Effector CD8-positive, alpha-beta T cell (primary cell): ENCODE measurements at places on chromosomes 1 and 21.
A peak's percentile ranks its signal among the peaks of the same experiment; 100 is the strongest.

- DNase-seq: no peak
These were observed 16.0 kb downstream of the HTR6 start for GRCh38 chr1:19680644-19681043.

DNA sequence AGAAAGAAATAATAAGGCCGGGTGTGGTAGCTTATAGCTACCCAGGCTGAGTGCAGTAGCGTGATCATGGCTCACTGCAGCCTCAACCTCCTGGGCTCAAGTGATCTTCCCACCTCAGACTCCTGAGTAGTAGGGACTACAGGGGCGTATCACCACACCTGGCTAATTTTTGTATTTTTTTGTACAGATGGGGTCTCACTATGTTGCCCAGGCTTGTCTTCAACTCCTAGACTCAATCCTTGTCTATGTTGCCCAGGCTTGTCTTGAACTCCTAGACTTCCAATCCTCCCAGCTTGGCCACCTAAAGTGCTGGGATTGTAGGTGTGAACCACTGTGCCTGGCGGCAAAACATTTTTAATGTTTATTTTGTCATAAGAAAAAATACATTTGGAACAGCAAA, 30.5 kb downstream of the MIXL1 start:
- no peak for DNase-seq

GRCh38 chr1:234710381-234710780, 100.4 kb upstream of the IRF2BP2 start:
- no peak for DNase-seq

GRCh38 chr1:77797991-77798390, 18.5 kb downstream of the MIGA1 start:
- DNase-seq: no peak

- no peak for DNase-seq
These were observed 69.4 kb upstream of the SAMSN1 start for GRCh38 chr21:14615359-14615974.

DNA sequence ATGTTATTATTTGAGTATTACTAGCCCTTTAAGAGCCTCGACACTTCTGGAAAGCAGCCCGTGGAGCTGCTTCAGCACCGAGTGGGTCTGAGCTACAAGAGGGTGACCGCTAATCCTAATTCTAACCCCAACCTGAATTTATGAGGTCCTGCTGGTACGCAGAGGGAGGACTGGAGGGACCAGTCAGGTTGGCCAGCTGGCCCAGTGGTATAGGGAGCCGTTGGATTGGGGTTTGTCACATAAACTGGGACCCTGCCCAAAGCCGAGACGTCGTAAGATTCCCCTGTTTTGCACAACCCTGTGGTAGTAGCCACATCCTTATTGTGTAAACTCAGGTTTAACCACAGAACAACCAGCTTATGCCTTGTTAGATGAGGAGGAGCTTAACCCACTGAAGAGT, 60.8 kb upstream of the F3 start:
- DNase-seq: no peak

GRCh38 chr1:178057141-178057765, 36.7 kb upstream of the RASAL2 start:
- DNase-seq: no peak

- DNase-seq: no peak
These were observed 239.8 kb downstream of the SDCCAG8 start for GRCh38 chr1:243495442-243496186.

GRCh38 chr1:103917795-103918194, 168.1 kb downstream of the AMY1C start:
- no peak for DNase-seq

DNA sequence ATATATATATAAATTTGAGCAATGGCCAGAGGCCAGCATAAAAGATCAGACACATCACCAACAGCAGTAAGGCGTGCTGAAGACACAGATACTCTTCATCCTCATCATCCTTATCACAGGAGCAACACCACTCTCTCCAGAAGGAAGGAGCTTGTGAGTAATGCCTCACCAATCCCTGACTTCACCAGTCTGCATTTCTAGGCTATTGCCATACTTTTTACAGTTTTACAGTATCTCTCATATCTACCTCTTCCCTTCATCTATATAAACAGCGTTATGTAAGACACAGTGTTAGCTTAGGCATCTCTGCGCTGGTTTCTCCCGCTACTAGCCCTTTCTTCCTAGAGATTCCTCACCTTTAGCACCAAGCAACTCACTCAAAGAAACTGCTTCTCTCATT, 2.4 kb upstream of the ABL2 start:
- no peak for DNase-seq

DNA sequence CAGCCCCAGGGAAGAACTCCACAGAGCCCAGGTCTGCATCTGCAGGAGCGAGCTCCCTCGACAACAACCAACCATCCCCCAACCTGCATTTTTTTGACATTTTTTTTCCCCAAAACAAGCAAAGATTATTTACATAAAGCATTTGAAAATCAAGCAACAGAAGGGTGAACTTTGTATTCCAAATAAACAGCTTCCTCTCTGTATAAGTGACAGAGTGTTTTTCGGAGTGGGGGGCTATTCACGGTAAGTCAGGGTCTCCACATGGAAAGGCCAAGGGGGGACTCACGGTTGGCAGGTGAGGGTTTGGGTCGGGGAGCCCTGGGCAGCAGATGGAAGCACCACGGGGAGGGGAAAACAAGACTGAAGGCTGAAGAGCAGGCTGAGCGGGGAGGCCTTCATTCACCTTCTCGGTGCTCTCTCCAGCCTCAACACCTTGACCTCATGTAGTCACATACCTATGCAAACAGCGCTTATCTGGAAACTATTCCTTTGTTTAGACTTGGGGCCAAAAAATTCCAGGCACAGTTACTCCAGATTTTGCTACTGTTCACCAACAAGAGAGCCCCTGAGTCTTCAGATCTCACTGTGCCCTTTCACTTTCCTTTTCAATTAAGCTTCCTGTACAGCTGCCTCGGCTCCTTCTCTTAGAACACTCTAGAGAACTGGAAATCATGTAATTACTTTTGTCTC, 27.6 kb downstream of the C2CD2 start:
- no peak for DNase-seq

DNA sequence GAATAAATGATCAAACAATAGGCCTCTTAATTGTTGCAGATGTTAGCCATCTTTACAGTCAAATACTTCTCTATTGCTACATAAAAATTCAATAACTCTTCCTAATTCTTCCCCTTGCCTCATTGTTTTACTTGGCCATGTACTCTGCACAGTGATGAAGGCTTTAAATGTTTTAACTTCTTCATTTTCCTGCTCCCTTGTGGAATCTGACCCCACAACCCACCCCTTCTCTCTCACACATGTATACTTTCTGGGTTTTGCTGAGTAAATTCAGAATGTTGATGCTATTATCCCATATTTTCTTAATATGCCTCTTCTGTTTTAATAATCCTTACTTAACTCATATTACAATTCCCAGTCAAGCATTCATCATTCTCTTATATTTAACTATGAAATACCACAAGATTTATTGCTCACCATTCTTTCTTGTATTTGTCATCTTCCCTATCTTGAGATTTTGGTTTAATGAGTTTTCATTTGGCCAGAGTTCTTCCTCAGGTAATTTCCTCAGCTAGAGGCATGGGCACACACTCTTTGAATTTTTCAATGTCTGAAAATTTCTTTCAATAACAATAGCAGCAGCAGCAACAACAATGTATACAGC, 327.8 kb upstream of the USP24 start:
- DNase-seq: no peak

DNA sequence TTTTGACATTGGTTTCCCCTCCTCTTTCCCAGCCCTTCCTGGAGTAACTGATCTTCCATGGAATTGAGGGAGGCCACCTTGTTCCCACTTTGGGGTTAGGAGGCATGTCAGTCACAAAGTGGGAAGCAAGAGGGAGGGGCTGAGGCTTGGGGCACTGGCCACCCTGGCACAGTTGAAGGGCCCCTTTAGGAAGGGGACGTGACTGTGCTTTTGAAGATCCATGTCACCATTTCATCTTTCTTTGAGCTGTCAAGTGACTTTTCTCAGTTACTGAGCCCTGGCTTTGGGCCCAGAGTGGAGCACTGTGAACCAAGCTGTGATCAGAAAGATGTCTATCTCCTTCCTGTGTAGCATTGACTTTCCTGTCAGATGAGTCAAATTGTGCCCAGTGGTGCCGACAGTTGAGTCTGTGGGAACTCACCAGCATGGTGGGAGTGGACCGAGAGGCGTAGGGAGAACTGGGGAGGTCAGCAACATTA, 38.5 kb upstream of the TDRD10 start:
- DNase-seq: peak; percentile 15

DNA sequence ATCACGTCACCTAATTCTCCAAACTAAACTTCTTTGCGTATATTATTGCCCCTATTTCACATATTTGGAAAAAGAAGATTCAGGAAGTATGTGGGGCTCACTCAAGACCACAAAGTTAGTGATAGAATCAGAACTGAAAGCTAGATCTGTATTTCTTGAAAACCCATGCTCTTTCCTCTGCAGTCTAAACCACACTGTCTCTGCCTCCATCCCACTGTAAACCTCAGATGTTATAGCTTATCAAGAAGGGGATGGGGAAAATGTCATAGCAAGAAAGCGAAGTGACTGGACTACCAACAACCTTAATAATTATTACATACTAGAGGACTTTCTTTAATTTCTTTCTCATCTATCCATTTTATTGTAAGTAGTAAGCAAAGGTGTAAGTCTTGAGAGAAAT, 257.7 kb upstream of the SGIP1 start:
- DNase-seq: no peak

- DNase-seq: no peak
These were observed 62.5 kb upstream of the EFHD2 start for GRCh38 chr1:15347182-15347581.

DNA sequence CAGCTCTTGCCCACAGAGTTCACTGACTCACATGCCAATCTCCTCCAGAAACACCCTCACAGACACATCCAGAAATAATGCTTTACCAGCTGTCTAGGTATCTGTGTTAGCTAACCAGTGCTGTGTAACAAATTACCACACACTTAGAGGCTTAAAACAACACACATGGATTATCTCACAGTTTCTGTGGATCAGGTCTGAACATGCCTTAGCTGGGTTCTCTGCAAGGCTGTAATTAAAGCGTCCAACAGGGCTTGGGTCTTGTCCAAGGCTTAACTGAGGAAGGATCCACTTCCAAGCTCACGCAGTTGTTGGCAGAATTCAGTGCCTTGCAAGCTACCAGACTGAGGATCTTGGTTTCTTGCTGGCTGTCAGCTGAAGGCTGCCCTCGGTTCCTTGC, 92.5 kb upstream of the RGS4 start:
- DNase-seq: no peak

DNA sequence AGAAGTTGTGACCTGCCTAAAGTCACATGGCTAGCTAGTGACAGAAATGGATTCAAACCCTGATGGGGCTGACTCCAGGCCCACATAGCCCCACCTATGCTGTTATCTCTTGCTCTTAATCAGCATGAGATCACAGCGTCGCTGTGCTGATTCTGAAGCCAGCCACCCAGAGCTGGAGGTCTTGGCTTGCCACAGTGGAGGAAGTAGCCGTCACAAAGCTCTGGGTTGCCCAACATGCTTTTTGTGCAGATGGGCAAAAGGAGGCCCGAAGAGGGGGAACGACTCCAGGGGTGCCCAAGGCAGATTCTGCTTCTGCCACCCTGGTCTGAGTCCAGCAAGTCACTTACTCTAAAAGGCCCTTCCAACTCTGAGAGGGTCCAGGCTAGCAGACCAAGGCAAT, 14.7 kb upstream of the MFSD2A start:
- DNase-seq: no peak

DNA sequence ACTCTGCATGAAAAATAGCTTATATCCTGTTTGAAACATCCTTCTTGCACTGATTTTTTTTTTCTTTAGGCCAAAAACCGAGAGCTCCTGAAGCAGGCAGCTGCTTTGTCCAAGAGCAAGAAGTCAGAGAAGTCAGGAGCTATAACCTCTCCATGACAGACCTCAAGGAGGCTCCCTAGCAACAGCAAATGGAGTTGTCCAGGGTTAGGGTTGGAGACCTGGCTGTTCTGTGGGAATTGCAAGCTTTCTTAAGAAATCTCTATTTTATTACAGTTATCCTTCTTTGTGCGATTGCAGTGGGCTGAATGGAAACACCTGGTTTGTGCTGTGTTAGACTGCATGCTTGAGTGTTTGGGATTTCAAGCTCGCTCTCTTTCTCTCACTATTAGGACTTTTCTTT, 12.6 kb upstream of the STX12 start:
- DNase-seq: no peak

- DNase-seq: no peak
These were observed 51.2 kb upstream of the RGS7 start for GRCh38 chr1:241408170-241408569.

GRCh38 chr1:51472359-51472758, 46.7 kb downstream of the EPS15 start:
- DNase-seq: no peak

DNA sequence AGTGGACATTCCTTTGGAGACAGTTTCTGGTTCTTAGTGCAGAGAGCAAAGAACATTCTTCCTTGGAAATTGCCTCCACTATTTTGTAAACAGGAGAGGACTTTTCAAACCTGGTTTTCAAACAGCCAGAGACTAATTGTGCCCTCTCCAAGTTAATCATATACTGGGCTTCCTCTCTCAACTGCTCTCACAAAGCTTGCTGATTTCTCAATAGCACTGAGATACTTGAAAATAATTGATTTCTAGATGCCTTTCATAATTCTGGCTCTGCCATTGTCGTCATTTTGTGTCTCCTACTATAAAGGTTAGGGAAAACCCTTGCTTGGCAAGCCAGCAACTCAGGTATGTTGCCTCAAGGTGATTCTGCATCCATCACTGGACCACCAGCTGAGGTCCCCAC, 56.0 kb downstream of the KCNJ15 start:
- DNase-seq: no peak

GRCh38 chr1:202805886-202806844, 2.1 kb downstream of the KDM5B start:
- no peak for DNase-seq

DNA sequence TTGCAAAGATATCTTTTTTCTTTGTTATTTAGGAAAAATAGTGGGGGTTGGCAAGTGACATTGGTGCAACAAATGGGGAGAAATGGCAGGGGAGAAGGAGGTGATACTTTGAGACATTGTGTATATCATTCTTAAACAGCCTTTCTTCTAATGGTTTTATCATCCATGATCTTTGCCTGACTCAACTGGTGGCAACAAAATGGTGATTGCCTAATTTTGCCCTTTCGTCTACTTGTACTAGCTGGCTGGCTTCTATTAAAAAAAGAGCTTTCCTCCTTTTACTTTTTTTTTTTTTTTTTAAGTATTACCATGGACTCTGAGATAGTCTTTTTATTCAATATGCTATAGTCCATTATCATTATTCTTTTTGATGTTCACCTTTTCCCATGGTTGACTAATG, 27.7 kb downstream of the DESI2 start:
- no peak for DNase-seq

GRCh38 chr1:1080122-1080757, 6.1 kb upstream of the RNF223 start:
- DNase-seq: no peak

GRCh38 chr21:40505244-40505643, 341.7 kb downstream of the DSCAM start:
- no peak for DNase-seq

DNA sequence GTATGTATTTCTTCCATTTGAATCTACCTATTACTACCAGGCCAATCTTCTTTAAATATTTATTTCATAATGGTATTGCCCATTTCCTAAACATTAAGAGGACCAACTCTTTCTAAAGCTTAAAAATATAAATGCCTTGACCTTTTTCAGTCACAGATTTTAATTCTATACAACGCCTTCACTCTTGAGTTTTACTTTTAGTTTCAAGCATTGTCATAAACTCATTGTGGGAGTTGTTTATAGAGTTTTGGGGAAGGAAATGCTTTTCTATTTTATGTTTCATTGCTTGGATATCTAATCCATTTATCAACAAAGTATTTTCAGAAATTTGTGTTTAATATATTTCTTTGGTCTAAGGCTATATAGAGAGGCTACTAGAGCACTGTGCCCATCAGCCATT, 155.8 kb downstream of the DPYD start:
- DNase-seq: no peak

GRCh38 chr1:171113382-171113781, 22.7 kb downstream of the FMO3 start:
- no peak for DNase-seq
